ENCODE measurements at places on chromosomes 13 and 19.

DNA sequence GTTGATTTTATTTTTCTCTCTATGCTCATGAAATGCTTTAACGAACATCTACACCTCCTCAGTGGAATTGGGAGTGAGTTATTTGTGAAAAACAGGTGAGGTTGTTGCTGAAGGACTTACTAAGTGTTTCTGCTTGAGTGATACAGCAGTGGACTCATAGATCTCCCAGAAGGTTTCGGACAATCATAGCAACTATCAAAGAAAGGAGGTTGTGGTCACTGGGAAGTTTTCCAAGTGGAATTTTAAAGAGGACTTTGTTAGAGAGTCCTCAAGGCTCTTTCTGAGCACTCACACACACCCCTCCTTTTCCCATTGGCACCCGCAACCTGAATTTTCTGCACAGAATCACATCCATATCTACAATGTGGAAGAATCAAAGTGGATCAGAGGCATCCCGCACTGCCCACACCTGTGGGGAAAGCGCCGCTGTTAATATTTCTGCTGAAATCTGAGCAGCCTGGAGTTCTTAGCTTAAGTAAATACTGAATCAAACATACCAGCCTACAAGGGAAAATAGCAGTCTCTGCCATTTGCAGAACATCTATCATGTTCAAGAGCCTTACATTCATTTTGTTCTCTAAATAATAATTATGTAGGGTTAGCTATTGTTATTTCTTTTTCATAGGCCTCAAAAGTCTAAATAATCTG is 719.4 kb downstream of the DIAPH3 start:
- DNase-seq, result no peak

DNA sequence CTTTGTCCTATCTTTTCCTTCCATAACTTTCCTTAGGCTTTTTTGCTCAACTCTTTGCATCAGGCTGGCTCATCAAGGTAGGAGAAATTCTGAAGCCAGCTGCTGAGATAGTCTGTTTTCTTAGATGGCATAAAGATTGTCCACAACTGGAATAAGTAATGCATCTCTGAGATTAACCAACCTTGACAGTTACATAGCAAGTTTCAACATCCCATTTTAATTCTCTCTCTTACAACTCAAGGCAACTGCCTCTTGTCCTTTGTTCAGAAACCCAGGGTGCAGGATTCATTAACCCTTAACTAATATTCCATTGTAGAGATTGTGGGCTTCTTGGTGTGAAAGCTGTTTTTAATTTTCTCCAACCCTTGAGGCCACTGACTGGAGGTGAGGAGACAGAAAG is 239.2 kb downstream of the LACC1 start:
- no peak for DNase-seq

DNA sequence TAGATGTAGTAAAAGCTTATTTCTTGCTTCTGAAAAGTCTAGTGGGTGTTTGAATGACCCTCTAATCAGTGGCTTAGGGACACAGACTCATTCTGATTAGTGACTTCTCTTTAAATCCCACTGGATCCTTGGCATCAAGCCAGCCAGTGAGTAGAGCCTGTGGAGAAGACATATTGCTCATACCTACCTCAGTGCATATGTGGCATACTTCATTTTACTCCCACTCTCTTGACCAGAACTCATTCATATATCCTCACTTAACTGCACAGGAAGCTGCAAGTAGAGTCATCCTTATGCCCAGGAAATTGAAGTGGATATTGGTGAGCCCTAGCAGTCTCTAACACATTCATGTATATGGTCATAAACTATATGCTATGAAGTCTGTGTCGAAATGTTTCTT is 148.3 kb downstream of the PDS5B start:
- no peak for DNase-seq

DNA sequence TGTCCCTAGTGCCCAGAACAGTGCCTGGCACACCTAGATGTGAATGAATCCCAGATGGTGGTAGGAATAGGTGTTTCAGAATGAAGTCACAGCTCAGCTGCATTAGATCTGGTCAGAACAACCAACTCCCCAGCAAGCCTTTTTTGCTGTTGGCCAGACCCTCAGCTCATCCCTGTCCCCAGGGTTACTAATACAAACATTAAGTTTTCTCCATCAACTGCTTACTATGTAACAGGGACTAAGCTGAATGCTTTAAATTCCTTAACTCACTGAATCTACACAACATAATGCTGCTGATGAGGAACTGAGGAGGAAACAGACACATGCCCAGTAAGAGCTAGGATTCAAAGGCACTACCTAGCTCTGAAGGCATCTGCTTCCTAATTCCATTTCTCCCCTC is 18.8 kb downstream of the SMG9 start:
- no peak for DNase-seq

DNA sequence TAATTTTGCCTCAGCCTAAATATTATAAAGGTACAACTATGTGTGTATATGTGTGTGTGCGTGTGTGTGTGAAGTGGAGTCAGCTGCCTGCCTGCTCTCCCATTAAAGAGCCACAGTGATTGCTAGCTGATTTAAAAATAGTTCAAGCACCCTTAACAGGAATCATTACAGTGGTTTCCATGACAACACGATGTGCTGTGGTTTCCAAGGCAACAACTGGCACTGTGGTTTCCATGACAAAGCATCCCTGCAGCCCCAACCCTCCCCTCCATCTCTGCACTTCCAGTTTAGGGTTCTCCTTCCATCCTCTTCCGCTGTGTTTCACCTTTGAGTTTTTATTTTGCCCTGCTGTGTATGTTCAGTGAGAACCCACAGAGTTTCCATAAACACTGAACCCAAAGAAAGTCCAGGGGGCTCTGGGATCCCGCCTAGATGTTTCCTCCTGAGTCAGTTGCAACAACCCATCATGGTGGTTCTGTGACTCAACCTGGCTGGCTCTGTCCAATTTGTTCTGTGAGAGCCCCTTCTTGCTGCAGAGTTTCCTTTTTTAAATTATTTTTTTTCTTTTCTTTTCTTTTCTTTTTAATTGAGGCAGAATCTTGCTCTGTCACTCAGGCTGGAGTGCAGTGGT is 7.1 kb upstream of the PNMA8A start:
- DNase-seq, result no peak

DNA sequence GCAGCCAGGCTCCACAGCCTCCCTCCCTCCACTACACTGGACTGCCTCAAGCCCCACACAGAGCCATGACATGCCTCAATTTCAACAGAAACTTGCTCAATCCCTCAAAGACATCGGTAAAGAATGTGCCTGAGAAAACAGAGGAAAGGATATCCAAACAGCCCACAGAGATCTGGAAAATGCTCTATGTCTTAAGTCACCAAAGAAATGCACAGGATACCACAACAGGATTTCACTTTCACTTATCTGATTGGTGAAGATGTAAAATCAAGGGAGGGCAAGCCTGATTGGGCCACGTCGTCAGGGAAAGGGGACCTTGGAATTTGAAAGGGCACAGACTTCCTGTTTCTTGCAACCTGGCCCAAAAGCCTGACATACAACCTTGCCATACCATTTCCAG is 14.2 kb downstream of the CACNA1A start:
- no peak for DNase-seq

GRCh38 chr13:21365574-21365973 is 93.5 kb downstream of the ZDHHC20 start:
- DNase-seq, result no peak

GRCh38 chr13:94435604-94436226 is 43.8 kb downstream of the DCT start:
- DNase-seq, result no peak

GRCh38 chr19:49767967-49768581 is 1.3 kb downstream of the AP2A1 start:
- no peak for DNase-seq

GRCh38 chr19:2164020-2164998 is 576 bp downstream of the DOT1L start:
- no peak for DNase-seq

GRCh38 chr13:71830323-71830722 is 36.7 kb downstream of the DACH1 start:
- DNase-seq, result no peak

GRCh38 chr13:63983366-63983765 is 2567.7 kb upstream of the PCDH20 start:
- no peak for DNase-seq

DNA sequence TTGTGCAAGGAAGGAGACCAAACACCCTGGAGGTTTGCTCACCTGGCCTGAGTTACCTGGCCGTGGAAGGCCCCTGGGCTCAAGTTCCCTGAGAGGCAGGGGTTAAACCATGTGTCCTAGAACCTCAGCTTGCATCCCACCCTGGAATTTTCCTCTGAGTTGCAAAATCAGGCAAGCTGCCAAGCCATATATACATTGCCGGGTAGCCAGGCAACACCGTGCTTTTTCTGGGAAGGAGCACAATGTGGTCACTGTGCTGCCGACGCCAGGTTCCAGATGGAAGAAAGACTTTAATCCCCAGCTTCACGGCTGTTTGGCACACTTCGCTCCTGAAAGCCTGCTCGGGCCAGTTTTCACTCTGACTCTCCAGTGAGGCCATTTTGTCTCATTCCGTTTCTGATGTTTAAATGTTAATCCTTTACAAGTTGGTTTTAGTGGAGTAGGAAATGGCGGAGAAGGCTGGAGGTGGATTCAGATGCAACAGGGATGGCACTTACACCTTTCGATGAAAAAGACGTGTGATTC is 60.1 kb upstream of the PEG3 start:
- no peak for DNase-seq

DNA sequence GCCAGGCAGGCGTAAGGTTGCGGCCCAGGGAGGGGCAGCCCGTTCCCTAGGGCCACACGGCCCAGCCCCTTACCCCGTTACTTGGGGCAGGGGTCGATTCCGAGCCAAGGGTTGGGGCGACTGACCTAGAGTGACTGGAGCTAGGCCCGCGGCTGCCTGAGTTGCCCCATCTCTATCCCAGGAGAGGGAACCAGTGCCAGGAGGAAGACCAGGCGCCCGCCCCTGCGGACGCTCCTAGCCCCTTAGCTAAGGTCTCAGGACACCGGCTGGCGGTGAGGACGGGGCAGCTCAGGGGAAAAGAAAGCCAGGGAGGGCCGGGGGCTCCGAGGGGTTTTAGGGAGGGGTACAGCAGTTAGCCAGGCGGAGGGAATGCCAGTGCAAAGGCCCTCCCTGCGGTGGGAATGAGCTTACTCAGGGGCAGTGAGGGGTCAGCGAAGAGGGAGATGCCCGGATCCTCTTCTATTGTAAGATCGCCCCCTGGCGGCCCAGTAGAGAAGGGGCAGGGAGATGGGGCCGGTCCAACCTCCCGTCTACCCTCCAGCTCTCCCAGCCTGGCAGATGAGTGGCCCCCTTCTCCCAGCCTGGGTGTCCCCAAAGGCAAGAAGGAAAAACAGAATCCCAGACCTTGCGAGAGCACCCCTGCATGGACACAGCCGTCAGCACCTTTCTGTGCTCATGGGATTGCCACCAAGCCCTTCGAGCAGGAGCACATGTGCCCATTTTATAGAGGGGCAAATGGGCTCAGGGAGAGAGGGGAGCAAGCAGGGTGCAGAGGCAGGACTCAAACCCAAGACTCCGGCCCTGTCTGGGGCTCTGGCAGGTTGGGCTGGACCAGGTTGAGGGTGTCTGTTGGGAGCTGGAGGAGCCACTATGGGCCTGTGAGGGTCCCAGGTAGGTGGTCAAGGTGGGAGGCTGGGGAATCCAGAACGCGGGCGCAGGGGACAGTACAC is 16.3 kb downstream of the CILP2 start:
- DNase-seq, result peak; percentile 48

- DNase-seq, result no peak
Observed at GRCh38 chr13:87147076-87147475, 524.1 kb upstream of the SLITRK5 start.

- DNase-seq, result no peak
Observed at GRCh38 chr19:19271828-19272599, 1.1 kb downstream of the TM6SF2 start.

DNA sequence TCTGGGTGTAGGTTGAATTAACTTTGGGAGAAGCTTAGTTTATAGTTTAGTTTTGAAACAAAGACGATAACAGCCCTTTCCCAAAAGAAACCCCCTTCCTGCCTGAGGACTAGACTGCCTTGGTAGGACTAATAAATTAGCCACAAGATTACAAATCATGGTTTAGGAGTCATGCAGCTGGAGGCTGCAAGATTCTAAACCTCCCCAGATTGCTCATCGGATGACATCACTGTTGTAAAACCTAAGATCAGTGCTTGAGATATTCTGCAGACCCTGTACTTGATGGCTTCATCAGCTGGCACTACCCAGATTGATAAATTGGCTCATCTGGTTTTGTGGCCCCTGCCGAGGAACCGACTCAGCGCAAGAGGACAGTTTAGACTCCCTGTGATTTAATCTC is 35.9 kb upstream of the MPHOSPH8 start:
- DNase-seq, result no peak

DNA sequence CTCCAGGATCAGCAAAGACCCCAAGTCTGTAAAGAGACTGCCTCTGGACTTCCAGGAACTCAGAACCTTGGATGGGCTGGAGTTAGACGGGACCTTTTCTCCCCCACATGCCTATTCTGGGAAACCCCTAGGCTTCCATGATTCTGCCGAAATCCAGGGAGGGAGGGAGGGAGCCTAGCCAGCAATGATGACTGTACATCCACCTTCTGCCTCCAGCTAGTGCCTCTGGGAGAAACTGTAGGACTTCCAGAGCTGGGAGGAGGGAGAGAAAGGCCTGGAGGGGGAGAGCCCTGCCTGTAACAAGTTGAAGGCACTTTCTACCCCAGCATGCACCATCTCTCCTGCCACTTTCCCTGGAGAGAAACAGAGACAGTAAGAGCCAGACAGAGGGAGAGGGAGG is 6.0 kb upstream of the HAS1 start:
- no peak for DNase-seq

- DNase-seq, result peak; percentile 70
Observed at GRCh38 chr19:12783849-12784393, 7.4 kb upstream of the JUNB start.

DNA sequence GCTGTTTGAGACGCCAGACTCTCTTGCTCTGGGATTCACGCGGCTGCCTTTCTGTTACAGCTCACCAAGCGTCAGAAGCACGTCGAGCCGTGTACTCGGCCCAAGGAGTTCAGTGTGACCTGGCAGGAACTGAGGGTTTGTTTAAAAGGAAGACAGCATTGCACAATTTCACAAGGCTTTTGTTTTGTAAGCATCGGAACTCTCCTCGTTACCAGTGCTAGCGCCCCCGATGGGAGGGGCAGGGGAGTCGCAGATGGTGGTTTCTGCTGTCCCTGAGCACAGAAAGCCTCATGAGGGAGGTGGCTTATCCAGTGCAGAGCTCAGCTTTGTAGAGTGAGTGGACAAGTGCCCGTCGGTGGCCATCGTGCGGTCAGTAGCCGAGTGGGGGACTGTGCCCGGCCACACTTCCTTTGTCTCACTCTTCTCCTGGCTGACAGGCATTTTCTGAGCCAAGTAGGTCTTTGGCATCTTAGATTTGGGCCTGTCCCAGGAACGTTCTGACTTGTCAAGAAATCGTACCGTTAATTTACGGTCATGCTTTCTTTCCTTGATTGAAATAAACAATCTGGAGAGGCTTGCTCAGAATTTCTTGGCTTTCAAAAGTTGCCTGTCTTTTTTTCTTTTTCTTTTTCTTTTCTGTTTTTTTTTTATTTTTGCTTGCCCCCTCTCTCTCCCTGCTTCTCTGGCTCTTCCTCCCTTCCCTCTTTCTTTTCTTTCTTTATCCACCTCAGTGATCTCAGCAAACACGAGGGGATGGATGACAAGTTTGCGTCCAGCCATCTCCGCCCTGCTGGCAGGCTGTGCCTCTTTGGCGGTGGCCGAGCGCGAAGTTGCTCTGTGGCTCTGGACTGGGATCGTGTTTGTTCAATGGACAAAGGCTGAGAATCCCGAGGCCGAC is 7.7 kb downstream of the KDM4B start:
- DNase-seq, result peak; percentile 72

- DNase-seq, result no peak
Observed at GRCh38 chr13:33644581-33645543, 173.1 kb upstream of the RFC3 start.

GRCh38 chr13:111239764-111240670 is 80.4 kb upstream of the TEX29 start:
- no peak for DNase-seq

All from left ventricle myocardium inferior (tissue), 1 donor.